HCT116 (cell line): ENCODE measurements at places on chromosomes 13 and 19. TPM values are rescaled to one million over a fixed set of nuclear protein-coding genes. Genes with fewer than 3 reads are reported as not detected.

The IZUMO4 gene
- 6.1 TPM for total RNA-seq

The KRTDAP gene
- 0.74 TPM for total RNA-seq

The GDF15 gene
- 425 TPM for total RNA-seq

The DENND1C gene
- 0.54 TPM for total RNA-seq

The FAM83E gene
- total RNA-seq, result 6.8 TPM
